ENCODE measurements at places on chromosomes 12 and 14. TPM values are rescaled to one million over a fixed set of nuclear protein-coding genes. Genes with fewer than 3 reads are reported as not detected.

Gene PIK3C2G
- not detected for total RNA-seq

Gene SMCO2
- not detected for total RNA-seq

DNA sequence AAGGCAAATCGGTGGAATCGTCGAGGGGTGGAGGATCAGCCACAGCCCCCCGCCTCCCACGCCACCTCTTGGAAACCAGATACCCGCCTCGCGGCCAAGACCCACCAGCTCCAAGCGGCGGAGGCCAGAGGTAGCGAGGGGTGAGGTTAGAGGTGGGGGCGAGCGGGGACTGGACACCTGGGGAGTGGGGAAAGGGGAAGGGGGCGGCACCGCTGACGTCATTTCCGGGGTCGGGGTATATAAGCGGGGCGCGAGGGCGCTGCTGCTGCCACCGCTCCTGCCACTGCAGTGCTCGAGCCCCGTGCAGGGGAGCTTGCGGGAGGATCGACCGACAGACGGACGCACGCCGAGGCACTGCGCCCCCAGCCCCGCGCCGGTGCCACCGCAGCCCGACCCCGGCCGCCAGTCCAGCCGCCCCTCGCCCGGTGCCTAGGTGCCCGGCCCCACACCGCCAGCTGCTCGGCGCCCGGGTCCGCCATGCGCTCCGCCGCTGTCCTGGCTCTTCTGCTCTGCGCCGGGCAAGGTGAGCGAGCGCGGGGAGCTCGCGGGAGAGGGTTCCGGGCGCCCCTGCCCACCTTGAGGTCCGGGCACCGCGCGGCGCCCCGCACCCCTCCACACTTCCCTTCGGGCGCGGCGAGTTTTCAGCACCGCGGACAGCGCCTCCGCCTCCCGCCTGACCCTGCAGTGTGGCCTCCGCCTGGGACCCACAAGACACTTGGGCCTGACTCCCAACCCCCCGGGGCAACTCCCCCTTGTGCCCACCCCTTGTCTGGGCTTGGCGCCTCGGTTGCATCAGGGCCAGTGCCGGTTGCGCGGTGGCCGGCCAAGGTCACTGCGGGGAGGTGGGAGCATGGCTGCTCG lies at the start of gene CHGA:
Gene CHGA, plus strand, starts transcription at position 268 of the 861 bp plus-strand sequence. Its CDS starts 210 bp downstream, at position 478.
- DNase-seq: no peak

Gene ENDOU
- not detected for total RNA-seq

GRCh38 chr14:64178814-64179213 lies 115.4 kb downstream of the ESR2 start:
- DNase-seq: no peak

- peak; percentile 11 for DNase-seq
Measured at GRCh38 chr12:20946732-20947131, 136.2 kb downstream of the SLCO1B3 start.

DNA sequence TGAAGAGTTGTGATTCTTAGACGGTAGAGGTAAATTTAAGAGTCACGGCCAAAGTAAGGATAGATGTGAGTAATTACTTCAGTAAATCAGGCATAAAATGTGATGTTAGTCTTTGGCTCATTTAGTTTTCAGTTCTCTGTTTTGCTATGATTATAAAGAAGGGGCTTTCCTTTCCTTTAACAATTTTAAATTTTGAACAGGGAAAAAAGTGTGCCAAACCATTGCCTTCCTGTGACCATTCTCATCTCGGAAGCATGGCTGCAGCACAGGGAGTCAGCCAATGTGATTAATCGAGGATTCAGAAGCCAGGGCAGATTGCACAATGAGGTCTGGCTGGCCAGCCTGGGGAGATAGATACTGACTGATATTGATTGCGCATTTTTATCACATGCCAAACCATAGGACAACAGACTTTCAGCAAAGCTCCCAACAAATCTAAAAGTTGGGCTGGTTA lies 480.2 kb upstream of the PRICKLE1 start:
- DNase-seq: no peak

Gene RAP1B
- 366 TPM for total RNA-seq

DNA sequence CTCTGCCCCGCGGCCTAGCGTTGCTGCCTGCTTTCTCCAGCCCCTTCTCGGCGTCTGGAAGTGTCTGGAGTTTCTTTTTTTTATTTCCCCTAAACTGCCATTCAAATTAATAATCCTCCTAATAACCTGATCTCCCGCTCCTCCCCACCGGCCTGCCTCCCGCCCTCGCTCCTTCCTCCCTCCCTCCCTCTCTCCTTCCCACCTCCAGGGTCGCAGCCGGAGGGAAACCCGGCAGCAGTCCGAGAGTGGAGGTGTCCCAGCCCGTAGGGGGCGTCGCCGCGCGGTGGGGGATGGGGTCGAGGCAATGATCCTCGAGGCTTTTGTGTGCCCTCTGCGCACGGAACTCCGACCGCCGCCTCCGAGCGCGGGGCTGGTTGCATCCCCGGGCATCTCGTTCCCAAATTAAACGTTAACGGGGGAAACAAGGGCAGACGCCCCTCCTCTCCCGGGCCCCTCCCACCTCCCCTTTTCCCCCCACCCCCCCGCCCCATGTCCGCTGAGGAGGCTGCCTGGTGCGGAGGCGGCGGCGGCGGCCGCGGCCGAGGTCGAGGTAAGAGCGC lies 1.0 kb upstream of the SOCS2 start:
- DNase-seq: peak; percentile 62

GRCh38 chr12:73421832-73422231 lies 1115.8 kb upstream of the ATXN7L3B start:
- peak; percentile 74 for DNase-seq

DNA sequence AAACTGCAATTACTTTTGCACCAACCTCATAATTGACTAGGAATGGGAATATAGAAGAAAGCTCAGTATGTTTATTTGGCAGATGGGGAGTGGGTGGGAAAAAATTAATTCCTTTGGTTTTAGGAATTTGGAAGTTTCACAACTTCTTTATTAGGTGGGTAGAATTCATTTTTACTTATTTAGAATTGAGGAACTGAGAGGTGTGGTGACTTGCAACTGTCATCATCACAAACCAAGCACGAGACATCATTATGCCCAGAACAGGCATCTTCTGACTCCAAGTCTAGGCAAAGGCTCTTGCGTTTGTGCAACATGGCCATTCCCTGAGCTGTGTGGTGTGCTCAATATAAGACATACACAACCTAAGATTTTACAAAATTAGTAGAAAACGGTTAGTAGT lies 380.0 kb downstream of the ATP23 start:
- DNase-seq: no peak

DNA sequence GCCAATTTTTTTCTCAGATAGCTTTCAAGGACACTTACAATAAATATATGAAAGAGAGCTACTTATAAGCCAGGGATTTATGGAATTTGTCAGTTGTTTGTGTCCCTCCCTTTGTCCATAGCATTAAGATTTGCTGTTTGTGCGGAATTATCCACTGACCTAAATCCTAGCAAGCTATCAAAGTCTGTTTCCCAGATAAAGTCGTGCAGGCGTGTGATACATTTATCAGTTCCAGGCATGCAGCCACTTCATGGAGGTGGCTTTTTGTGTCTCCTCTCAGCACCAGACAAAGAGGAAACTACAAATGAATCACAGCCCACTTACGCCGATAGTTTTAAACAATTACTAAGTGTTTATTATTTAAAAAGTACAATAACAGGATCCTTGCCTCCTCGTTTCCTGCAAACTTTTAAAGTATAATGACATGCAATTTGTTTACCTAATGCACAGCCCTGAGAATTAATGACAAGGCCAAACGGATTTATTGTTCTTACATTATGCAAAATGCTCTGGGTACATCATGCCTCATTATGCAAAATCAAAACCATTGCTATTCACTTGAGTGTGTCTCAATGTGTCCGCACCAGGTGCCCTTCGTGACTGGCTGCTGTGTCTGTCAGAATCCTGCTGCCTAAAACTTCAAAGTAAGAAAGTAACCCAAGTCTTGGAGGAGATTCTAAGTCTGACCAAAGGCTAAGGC lies 423.2 kb downstream of the GLT1D1 start:
- DNase-seq: no peak

Gene OR6C75
- total RNA-seq: not detected

Gene CHURC1
- total RNA-seq: 31.0 TPM

DNA sequence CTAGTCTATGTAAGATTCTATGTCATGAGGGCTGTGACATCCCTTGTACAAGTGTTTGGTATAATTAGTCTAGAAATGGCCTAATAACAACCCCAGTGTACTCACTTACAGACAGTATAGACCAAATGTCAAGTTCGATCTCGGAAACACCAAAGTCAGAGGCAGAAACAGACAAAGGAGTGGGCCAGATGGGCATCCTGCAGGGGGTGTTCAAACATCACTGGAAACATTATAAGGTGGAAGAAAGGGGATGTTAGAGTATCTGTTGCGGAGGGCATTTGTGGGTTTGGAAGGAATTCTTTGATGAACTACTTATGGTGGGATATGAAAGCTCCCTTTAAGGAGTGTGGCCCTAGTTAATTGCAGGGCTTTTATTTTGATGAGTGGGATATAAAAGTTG lies 134.6 kb downstream of the ESR2 start:
- no peak for DNase-seq

- DNase-seq: peak; percentile 12
Measured at GRCh38 chr12:132488127-132489077, 1.5 kb upstream of the FBRSL1 start.

DNA sequence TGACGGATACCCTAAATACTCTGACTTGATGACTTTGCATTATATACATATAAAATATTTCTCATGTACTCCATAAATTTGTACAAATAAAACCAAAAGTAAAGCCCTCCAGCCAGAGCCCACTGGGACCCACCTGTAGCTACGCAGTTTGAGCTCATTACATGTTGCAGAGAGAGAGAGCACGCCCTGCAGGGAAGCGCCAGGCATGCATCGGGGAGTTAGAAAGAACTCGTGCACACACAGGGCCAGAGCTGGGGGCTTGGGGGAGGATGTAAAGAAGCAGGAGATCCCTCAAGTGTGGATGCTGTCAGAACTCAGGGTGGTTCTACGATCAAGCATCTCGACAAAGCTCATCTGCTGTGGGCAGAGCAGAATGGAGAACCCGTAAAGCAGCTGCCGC lies 178.5 kb upstream of the RTL1 start:
- no peak for DNase-seq

DNA sequence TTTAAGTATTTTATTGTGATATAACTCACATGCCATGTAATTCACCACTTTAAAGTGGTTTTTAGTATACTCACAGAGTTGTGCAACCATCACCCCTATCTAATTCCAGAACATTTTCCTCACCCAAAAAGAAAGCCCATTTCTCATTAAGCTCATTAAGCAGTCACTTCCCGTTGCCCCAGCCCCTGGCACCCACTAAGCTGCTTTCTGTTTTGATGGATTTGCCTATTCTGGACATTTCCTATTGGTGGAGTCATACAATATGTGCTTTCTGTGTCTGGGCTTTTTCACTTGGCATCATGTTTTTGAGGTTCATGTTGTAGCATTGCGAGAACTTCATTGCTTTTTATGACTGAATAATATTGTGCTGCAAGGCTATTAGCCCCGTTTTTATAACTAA lies 66.0 kb downstream of the ARL6IP4 start:
- no peak for DNase-seq

GRCh38 chr12:27966870-27967269 lies 5.7 kb downstream of the PTHLH start:
- DNase-seq: peak; percentile 96

DNA sequence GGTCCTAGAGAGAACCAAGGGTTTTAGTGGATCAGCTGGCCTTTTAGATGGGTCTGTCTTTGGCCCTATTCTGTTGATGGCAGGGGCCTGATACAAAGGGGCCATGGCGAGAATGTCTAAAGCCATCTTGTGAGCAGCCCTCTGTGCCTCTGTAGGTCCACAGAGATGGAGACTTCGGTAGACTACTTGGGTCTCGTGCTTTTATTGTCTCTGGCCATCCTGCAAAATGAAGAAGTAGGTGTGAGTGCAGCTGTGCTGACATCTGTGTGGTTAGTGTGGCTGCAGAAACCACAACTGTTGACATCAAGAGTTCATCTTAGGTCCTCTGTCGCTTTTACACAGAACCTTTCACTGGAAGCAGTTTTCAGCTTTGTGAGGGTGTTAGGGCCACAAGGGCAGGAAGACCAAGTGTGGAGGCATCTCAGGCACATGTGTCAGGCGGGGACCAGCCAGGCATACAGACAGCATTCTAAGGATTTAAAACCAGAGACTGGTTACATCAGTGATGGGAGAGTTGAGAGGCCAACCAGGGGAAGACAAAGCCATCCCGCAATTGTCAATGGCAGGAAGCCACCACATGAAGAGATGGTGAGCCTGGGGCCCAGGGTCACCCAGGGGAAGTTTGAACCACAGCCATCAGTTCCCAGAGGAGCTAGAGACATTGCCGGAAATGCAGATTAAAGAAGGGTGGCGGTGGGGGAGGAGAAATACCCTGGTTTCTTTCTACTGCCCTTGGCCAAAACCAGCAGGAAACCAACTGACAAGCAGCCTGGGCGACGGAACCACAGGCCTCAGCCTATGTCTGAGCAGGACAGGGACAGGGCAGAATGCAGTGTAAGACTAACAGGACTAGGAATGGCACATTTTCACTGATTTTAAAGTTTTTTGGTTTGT lies 13.0 kb upstream of the TPCN1 start:
- no peak for DNase-seq

DNA sequence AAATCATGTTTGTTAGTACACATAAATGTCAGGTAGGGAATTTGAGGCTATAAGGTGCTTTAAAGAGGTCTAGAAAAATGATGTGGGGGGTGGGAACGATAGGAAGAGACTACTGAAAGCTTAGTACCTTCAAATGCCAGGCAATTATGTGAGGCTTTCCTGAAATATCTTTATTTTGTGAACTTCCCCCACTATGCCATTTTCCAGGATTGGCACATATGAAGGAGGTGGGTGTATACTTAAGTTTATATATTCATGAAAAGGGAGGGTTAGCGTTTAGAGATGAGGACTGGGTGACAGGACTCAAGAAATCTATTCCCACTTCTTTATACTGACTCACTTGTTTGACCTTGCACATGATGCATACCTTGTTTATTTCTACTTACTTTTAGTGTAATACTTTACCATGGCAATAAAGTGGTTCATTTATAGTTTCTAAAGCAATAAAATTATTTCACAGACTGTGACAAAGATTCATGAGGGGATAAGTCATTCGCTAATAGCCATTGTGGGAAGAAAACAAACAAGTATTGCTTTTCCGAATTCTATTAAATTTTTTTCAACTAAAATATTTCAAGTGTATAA lies 77.1 kb downstream of the PLEKHA5 start:
- no peak for DNase-seq

Gene RAD52
- 5.3 TPM for total RNA-seq

Gene PEX5
- 21.0 TPM for total RNA-seq

DNA sequence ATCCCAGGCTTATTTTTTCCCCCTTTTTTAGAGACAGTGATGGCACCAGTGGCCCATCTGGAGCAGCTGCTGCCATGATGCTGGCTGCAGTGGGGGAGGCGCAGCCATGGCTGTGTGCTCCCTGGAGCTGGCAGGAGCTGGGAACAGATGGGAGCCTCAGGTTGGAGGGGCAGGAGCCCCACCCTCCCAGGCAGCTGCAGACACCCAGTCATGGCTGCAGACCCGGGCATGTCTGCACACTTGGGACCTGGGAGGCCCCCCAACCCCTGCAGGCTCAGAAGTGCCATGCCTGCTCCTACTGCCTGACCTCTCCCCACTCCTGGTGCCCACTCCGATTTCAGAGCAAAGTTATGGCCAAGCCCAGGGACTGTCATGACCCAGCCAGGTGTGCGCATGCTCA lies 25.1 kb downstream of the CDKL1 start:
- no peak for DNase-seq

- no peak for DNase-seq
Measured at GRCh38 chr12:114305446-114305845, 100.5 kb downstream of the TBX5 start.

Gene ULK1
- 6.9 TPM for total RNA-seq
